NCI-H1930 (cell line): ENCODE measurements at places on chromosomes 4 and X.

- DNase-seq: no peak
These were observed 5.4 kb upstream of the NEUROG2 start for GRCh38 chr4:112521123-112522023.

GRCh38 chr4:18923496-18924161 is 902.1 kb upstream of the LCORL start:
- no peak for DNase-seq

DNA sequence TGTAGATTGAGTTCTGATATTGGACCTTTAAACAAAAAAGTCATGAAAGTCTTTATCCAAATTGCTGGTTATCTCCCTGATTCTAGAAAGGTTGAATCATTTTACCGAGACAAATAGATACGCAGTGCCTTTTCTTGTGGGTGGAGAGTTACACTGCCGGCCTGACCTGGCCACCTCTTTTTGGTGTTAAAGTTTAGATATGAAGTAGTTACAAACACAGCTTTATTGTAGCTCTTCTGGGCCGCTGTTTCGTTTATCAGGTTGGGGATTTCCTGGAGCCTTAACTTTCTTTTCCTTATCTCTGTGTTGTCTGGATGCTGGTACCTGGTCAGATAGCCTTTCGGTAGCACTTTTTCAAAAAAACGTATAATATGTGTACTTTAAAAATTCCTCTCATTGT is 31.0 kb downstream of the FNIP2 start:
- no peak for DNase-seq

GRCh38 chr4:152937336-152938236 is 1.5 kb downstream of the FHDC1 start:
- no peak for DNase-seq
